ENCODE measurements at places on chromosomes 6 and 20.

DNA sequence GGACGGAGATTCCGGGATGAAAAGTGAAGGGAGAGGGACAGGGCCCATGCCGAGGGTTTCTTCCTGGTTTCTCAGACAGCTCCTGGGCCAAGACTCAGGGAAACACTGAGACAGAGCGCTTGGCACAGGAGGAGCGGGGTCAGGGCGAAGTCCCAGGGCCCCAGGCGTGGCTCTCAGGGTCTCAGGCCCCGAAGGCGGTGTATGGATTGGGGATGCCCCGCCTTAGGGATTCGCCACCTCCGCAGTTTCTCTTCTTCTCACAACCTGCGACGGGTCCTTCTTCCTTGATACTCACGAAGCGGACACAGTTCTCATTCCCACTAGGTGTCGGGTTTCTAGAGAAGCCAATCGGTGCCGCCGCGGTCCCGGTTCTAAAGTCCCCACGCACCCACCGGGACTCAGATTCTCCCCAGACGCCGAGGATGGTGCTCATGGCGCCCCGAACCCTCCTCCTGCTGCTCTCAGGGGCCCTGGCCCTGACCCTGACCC is 55.0 kb upstream of the HLA-A start:
- DNase-seq: peak; percentile 17

DNA sequence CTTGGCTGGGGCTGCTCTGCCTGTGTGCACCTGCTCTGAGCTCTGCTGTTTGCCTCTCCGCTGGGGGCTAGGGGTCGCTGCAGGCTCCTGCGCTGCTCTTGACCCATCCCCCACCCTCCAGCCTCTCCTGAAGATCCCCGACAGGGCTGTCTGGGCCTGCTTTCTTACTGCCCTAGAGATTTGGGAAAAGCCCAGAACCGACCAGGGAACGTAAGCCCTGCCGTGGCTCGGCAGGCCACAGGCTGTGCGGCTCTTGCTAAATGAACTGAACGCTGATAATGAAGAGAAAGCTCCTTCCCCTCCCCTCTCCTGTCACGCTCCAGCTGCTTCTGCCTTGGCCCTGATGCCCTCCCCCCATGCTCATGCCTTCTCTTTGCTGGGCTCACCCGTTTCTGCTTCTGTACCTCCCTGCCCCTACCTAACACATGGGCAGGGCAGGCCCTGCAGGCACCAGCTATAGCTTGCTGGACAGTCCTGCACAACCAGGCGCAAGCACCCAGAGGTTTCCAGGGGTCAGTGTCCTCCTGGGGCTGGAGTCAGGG is 32.0 kb upstream of the PCMTD2 start:
- no peak for DNase-seq

DNA sequence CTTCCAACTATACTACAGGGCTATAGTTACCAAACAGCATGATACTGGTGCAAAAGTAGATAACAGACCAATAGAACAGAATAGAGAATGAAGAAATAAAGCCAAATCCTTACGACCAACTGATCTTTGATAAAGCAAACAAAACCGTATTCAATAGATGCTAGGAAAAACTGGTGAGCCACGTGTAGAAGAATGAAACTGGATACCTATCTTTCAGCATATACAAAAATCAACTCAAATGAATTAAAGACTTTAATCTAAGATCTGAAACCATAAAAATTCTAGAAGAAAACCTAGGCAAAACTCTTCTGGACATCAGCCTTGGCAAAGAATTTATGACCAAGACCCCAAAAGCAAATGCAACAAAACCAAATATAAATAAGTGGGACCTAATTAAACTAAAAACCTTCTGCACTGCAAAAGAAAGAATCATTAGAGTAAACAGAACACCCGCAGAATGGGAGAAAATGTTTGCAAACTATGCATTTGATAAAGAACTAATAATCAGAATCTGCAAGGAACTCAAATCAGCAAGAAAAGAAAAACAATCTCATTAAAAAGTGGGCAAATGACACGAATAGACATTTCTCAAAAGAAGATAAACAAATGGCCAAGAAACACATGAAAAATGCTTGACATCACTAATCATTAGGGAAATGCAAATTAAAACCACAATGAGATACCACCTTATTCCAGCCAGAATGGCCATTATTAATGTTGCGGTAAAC is 109.8 kb downstream of the TAF4 start:
- no peak for DNase-seq

DNA sequence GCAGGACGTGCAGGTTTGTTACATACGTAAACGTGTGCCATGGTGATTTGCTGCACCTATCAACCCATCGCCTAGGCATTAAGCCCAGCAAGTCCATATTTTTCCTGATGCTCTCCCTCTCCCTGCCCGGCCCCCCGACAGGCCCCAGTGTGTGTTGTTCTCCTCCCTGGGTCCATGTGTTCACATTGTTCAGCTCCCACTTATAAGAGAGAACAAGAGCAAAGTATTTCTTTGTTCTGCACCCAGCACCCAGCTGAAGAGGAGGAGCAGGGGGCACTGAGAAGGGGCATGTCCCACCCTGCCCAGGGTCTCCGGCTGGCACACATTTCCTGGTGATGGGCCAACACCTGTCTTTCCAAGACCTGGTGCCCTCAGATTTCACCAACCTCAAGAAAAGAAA is 251.1 kb upstream of the ARID1B start:
- no peak for DNase-seq

DNA sequence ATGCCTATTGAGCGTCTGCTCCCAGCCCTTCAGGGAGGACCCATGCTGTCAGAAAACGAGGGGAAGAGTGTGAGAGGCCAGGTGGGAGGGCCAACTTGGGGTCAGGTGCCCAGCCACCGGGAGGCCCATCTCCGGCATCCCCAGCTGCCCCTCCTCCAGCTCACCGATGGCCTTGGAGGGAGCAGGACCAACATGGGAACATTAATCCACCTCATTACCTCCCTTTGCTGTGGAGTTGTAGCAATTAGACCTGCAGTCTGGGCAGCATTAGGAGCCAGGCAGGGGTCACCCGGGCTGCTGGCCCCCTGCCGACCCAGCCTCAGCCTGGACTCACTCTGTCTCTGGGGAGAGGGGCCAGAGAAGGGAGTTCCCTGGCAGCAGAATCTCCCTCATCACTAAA is 25.1 kb downstream of the DLGAP4 start:
- no peak for DNase-seq

DNA sequence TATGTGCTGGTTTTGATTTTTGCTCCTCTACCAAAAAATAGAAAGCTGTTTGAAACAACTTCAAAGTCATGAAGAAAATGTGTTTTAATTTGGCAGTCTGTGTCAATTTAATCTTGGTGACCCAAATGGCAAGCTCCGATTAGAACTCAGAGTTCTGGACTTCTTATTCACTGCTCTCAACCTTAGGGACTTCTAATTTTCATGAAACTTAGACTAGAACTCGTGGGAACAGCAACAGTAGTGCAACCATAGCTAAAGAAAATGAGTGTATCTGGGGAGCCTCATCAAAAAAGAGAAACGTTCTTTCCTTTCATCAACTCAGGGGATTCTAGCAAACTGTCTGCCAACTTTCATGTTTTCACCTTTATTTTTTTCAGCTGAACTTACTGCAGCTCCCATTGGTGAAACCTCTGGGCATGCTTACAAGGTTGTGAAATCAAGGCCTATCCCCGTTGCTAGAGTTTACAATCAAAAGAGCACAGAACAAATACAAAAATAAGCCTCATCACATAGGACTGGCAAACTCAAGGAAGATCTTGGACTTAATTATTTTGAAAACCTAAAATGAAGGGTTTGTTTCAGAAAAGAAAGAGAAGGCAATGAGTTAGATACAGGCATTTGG is 114.0 kb upstream of the HSF2 start:
- DNase-seq: no peak

GRCh38 chr6:43743682-43744381 is 26.2 kb upstream of the VEGFA start:
- no peak for DNase-seq

DNA sequence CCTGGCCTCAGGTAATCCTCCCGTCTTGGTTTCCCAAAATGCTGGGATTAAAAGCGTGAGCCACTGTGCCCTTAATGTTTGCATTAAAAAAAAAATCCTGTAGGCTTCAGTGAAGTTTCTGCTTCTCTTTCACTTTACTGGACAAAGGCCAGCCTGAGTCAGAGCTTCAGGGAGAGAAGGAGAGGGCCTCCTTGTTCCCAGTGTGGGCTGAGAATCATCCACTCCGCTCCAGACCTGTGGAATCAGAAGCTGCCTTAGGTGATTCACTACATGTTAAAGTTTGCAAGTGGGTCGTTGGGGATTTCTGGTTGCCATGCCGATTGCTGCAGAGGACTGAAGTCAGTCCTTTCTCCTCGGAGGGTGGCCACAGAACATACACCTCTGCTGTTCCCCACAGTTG is 113.3 kb upstream of the EEF1E1 start:
- DNase-seq: no peak
